Ovary (tissue), 10 donors: ENCODE measurements at places on chromosomes 5 and 9.

- H3K36me3 ChIP-seq = no peaks in the 10 kb centered on the region
- H3K4me3 ChIP-seq = no peak overlapping the region
- peaks cover 26% of the 10 kb centered on the region for H3K4me1 ChIP-seq
These were observed 17.2 kb downstream of the TENT4A start for GRCh38 chr5:6730407-6730806.

- no peak overlapping the region for H3K27ac ChIP-seq
- no peaks in the 10 kb centered on the region for H3K36me3 ChIP-seq
- no peaks in the 10 kb centered on the region for H3K27me3 ChIP-seq
- no peak for DNase-seq
These were observed 60.6 kb downstream of the FYB1 start for GRCh38 chr5:39158786-39159185.

DNA sequence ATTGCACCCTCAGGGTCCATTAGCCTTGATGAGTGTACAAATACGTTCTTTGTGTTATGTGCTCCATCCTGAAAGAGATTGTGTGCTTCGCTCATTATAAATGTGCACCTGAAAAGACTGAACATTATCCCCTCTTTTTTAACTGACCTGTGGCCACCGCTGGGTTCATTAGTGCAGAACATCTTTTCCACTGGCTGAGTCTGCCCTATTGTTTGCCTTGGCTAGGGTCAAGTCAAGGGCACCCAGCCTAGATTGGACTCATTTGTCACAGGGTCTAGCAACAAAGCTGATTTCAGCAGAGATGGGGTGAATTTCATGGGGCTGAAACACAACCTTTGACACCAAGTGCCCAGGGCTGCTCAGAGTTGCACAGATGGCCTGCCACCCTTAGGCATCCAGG lies 764.1 kb upstream of the ARRDC3 start:
- H3K27me3 ChIP-seq = peaks cover 2% of the 10 kb centered on the region
- DNase-seq = no peak
- H3K36me3 ChIP-seq = no peaks in the 10 kb centered on the region
- H3K4me1 ChIP-seq = no peaks in the 10 kb centered on the region

DNA sequence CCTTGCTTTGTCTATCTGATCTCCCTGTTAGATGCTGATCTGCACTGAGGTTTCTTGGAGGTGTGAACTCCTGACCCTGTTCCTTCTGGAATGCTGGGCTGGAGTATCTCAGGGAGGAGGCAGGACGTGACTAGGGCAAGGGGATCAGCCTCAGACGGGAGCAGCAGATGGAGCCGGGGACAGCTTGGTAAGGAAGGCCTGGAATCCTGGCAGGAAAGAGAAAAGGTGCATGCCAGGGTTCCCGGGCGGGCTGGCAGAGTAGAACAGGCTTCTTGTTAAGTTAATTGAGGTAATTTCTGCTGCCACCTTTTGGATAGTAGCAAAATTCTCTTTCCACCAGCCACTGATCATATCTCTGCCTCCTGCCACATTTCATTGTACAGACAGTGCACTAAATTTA lies 180.9 kb downstream of the ZNF462 start:
- no peak overlapping the region for H3K27ac ChIP-seq
- H3K4me3 ChIP-seq = no peak overlapping the region
- no peak for DNase-seq
- H3K4me1 ChIP-seq = no peaks in the 10 kb centered on the region

DNA sequence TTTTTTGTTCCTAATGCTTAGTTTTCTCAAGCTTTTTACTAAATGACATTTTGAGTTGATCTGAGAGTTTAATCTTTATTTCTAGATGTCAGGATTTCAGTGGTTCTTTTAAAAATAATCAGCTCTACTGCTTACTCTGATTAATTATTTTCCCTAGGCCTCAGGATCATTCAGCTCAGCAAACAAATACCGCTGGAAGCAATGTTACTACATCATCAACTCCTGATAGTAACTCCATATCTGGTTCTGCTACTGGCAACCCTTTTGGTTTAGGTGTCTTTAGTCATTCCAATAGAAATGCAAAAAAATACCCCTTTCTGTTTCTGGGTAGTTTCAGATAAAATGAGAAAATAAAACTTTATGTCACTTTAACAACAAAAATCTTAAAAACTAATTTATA lies 5.6 kb upstream of the IDNK start:
- no peaks in the 10 kb centered on the region for H3K27me3 ChIP-seq
- no peaks in the 10 kb centered on the region for H3K36me3 ChIP-seq
- H3K4me1 ChIP-seq = no peaks in the 10 kb centered on the region

DNA sequence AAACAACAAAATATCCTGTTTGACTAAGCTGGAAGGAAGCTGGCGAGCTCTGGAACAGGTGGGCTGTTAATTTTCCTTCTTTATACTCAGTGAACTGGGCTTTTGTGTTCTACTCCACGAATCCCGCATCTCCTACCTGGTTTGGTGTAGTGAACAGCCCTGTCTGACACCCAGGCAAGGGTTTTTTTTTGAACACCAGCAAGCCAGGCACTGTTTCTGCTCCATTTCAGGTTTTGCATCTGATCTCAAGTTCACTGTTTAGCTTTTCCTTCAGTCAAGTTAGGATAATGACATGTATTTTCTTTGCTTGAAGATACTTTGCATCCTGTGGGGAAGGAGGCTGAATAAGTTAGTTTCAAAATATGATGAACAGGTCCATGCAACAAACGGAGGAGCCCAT lies 204.5 kb downstream of the SEMA6A start:
- H3K4me1 ChIP-seq = no peaks in the 10 kb centered on the region
- no peaks in the 10 kb centered on the region for H3K27me3 ChIP-seq
- no peaks in the 10 kb centered on the region for H3K36me3 ChIP-seq
- H3K27ac ChIP-seq = no peak overlapping the region

DNA sequence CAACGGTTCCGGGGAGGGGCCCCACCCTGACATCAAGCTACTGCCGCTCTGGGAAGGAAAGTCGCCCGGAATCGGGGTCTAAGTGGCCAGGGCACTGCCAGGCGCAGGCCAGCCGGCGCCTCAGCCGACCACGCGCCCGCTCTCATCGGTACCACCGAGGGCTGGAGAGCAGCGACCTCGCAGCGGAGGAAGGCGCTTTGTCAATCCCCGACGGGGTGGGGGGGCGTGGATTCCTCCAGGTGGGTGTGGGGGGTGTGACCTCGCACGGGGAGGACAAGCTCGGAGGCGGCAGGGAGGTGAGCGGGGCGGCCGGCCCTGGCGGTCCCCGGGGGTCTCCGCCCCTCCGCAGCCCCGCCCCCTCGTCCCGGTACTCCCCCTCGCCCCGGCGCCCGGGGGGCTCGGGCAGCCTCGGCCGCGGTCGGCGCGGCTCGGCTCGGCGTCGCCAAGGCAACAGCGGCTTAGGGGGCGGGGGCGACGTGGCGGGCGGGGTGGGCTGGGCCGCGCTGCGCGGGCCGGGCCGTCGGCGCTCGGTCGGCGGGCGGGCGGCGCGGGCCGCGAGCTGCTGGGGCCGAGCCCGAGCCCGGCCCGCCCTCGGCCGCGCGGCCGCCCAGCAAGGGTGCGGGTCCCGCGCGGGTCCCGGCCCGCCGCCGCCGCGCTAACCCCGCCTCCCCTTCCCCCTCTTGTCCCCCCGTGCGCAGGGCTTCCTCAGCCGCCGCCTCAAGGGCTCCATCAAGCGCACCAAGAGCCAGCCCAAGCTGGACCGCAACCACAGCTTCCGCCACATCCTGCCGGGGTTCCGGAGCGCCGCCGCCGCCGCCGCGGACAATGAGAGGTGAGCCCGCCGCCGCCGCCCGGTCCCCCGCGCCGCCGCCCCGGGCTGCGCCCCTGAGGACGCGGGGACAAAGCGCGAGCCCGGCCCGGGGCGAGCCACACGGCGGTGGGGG lies 47.5 kb downstream of the DAB2IP start:
- H3K4me3 ChIP-seq = peak overlapping the region; percentile 58
- no peaks in the 10 kb centered on the region for H3K36me3 ChIP-seq
- no peaks in the 10 kb centered on the region for H3K27me3 ChIP-seq
- H3K4me1 ChIP-seq = peaks cover 22% of the 10 kb centered on the region

GRCh38 chr9:136439481-136440408 lies at the start of gene INPP5E:
TSS of gene INPP5E (minus strand) at chr9:136439845. CDS start at chr9:136439419, 426 bp downstream.
- DNase-seq = peak; percentile 81
- no peaks in the 10 kb centered on the region for H3K36me3 ChIP-seq
- H3K4me1 ChIP-seq = peaks cover 13% of the 10 kb centered on the region
- peak within 1 kb of the TSS; percentile 7 for H3K27ac ChIP-seq
- no peaks in the 10 kb centered on the region for H3K27me3 ChIP-seq

- no peak for DNase-seq
- H3K4me1 ChIP-seq = peaks cover 8% of the 10 kb centered on the region
- no peaks in the 10 kb centered on the region for H3K36me3 ChIP-seq
- H3K27me3 ChIP-seq = no peaks in the 10 kb centered on the region
These were observed 70.3 kb upstream of the UBTD2 start for GRCh38 chr5:172353846-172354245.

DNA sequence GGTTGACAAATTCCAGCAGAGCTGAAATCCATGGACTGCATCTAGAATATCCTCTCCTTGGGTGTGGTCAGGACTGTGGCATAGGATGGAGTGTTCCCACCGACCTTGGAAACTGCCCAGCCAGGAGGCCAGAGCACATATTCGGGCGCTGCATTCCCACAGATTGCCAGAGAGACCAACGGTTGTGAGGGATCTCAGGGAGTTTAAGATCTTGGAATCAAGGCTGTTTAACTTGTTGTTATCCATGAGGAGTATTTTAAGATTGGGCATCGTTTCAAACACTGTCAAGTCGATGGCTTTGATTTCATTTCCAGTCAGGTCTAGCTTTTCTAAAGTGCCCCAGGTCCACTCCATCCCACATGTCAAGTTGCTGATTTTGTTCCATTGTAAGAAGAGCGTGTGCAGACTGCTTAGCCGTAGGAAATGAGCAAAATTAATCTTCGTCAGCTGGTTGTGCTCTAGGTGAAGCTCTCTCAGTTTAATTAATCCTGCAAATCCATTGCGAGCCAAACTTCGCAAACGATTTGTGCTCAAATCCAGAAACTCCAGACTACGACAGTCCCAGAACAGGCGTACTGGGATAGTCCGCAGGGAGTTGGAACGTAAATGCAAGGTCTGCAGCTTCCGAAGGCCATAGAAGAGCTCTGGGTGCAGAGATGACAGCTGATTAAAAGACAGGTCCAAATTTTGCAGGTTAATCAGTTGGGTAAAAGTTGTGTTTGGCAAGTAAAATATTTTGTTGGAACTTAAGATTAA lies 1.5 kb downstream of the LRRTM2 start:
- H3K4me1 ChIP-seq = peaks cover 4% of the 10 kb centered on the region
- no peak overlapping the region for H3K27ac ChIP-seq
- H3K36me3 ChIP-seq = no peaks in the 10 kb centered on the region
- no peak overlapping the region for H3K4me3 ChIP-seq
- no peak for DNase-seq
- H3K27me3 ChIP-seq = no peaks in the 10 kb centered on the region
